ENCODE measurements at places on chromosomes 2 and 18.

DNA sequence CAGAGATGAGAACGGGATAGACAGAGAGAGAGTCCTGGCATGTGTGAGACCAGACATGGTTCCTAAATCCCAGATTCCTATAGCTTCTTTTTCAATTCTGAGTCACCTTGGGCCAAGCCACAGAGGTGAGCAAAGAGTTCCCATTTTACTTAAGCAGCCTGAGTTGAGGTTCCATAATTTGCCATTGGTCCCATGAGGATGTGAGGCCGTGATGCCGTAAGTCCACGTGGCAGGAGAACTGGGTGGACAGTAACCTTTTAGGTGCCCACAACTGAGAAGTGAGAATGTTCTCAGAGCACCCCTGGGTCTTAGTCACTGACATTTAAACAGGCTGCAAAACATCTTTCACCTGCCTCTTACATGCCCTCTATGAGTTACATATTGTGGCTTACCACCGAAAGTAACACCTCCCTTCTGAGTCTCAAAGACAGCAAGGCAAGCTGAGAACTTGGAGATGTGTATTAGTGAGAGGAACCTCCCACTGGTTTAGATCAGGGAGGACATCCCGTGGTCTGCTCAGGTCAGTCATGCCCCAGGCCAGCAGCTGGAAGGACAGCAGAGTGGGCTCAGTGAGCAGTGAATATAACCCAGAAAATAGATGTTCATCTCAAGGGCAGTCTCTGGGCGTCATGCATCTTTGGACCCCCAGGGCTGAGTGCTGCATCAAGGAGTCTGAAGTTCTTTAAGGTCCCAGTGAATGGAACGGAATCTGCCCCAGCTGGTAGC lies 127.9 kb upstream of the LGALSL start:
- no peak for DNase-seq

DNA sequence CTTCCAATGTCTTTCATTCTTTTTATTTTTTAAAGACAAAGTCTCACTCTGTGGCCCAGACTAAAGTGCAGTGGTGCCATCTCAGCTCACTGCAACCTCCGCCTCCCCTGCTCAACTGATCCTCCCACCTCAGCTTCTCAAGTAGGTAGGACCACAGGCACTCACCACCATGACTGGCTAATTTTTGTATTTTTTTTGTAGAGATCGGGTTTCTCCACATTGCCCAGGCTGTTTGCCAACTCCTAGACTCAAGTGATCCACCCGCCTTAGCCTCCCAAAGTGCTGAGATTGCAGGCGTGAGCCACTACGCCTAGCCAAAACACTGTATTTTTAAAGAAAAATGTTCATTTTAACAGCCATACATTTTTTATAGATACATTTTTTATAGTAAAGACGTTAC lies 12.7 kb downstream of the GCKR start:
- DNase-seq = no peak

- DNase-seq = no peak
Observed at GRCh38 chr2:97733341-97734035, 20.1 kb downstream of the ZAP70 start.

GRCh38 chr2:53655256-53655655 lies 112.3 kb upstream of the CHAC2 start:
- DNase-seq = no peak

DNA sequence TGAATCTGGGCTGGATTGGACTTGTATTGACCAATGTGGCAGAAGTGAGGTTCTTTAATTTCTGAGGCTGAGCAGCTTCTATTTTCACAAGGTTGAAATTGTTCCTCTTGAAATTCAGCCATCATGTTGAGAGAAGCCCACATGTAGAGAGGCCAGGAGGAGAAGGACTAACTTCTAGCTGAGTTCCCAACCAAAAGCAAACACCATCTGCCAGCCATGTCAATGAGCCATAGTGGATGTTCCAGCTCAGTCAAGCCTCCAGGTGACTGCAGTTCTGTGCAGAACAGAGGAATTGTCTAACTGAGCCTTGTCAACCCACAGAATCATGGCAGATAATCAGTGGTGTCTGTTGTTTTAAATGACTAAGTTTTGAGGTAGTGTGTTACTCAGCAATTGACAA lies 110.6 kb upstream of the ACVR1 start:
- DNase-seq = no peak

DNA sequence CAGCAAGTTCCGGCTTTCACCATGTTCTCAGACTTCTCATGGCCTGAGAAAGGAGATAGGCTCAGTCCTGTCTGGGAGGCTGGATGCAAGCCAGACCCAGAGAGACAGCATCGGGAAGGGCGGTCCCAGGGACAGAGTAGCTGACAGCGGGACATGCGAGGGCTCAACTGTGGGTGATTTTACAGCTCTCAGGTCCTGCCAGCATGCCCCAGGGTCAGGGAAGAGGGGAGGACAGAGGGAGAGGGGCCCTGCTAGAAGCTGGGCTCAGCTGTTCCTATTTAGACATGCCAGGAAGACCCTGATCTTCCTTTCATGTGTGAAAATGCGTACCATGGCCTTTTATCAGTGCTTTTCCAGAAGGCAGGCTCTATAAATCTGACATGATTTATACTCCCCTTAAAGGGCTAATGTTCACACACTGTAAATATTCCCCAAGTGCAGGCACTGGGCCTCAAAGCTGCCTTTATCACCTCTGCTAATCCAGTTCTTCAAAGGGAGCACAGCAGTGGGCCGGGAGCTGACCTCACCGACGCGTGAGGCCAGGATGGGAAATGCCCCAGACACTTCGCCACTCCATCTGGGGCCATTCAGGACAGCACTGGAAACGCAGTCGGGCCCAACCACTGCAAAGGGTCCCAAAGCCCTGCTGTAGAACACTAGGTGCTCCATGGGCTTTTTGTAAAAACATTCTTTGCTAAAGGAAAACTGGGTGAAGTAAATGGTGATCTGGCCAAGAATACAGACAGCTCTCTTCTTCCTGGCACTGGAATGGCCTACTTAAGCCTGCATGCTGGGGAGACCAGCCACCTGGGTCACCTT lies 96.1 kb upstream of the LMAN1 start:
- DNase-seq = no peak

DNA sequence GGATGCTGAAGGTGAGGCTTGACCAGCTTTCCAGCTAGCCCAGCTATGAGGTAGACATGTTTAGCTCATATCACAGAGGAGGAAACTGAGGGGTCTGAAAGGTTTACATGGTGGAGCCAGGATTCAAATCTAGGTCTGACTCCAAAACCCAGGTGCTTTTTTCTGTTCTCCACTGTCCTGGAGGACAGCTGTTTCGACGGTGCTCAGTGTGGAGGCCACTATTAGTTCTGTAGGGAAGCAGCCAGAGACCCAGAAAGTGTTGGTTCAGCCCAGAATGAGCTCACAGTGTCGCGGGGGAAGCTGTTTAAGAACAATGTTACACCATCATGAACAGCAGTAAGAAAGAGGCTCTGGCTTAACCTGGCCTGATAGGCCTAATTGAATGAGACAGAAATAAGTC lies 11.1 kb downstream of the PROC start:
- no peak for DNase-seq

DNA sequence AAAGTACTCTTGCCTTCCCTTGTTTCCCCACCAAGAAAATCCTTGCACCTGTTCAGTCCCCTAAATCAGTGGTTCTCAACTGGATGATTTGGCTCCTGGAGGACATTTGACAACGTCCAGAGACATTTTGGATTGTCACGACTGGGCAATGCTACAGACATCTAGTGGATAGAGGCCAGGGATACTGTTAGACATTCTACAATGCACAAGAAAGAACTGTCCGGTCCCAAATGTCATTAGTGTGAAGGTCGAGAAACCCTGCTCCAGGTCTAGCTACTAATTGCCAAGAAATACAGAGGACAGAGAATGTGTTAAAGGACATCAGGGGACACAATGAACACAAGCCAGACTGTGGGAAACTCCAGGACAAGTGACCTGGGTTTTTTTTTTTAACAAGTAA lies 60.0 kb downstream of the LRP2 start:
- DNase-seq = no peak

DNA sequence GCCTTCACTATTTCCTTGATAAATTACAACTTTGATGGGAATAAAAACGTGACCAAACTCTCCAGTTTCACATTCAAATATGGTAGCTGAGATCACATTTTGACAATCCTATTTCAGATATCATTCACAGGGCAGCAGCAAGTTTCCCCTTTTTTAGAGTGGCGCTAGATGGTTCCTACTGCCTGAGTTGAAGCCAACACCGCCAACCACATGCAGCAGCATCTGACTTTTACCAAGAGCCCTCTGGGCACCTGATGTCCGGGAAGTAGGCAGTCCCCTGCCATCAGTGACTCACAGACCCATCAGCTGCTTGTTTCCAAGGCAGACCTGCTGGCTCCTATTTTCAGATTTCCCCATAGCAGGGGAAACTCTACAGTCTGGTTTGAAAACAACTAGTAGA lies 4.0 kb upstream of the MREG start:
- no peak for DNase-seq

GRCh38 chr2:2674831-2675230 lies 343.8 kb upstream of the MYT1L start:
- DNase-seq = no peak

- no peak for DNase-seq
Observed at GRCh38 chr2:197168705-197169104, 141.9 kb downstream of the ANKRD44 start.

DNA sequence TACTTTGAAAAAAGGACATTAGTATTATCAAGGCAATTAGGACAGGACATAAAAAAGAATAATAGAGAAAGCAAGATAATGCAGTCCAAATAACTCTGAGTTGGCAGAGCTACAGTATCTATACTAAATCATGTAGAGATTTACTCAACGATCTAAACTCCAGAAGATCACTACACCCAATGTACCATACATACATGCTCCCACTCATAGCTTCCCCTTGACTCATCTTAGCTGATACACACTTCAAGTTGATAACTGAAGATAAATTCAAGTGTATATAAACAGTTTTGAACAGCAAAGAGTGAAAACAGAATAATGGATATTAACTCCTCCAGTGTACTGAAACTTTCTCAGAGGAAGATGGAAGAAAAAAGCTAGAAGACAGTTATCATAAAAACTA lies 78.5 kb downstream of the SESTD1 start:
- no peak for DNase-seq
